SJSA1 (cell line): ENCODE measurements at places on chromosomes 7 and 10.

DNA sequence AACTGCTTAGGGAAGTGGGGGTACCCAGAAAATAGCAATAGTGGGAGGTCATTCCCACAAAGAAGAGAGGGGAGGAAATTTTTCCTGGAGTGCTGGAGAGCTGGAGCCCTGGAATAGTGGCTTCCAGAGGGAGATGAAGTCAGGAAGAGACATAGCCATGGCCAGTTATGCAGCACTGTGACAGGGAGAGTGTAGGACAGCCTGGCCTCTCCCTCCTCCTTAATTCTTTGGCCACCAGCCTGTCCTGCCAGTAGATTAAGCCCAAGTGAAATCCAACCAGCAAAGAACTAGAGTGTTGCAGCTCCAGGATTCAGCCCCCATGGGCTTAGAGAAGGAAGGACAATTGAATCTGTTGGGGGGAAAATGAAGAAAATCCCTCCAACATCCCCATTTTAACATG, 130.5 kb downstream of the HDAC9 start:
- no peak for DNase-seq

DNA sequence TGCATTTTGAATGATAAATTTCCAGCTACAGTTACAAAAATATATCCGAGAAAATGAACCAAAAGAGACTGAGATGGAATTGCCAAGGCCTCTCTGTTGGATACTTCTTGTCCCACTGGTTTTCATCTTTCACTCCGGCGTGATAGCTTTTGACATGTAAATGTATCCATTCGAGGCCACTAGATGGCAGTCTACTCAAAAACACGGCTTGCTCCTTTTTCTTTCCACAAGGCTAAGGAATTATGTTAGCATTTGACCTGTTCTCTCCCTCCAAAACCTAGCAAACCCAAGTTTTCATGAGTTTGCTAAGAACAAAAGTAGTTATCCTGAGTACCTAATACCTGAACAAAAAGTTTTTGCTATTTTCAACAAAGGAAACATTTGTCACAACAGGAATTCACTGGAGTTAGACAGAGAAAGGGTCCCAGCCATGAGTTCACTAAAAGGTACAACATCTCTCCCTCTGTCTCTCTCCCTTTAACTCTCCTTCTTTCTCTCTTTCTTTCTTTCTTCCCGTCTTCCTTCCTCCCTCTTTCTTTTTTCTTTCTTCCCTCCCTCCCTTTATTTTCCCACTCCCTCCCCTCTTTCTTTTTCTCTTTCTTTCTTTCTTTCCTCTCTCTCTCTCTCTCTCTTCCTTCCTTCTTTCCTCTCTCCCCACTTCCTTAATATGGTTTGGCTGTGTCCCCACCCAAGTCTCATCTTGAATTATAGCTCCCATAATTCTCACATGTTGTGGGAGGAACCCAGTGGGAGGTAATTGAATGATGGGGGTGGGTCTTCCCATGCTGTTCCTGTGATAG, 207.9 kb upstream of the MYO3A start:
- peak; percentile 67 for DNase-seq

DNA sequence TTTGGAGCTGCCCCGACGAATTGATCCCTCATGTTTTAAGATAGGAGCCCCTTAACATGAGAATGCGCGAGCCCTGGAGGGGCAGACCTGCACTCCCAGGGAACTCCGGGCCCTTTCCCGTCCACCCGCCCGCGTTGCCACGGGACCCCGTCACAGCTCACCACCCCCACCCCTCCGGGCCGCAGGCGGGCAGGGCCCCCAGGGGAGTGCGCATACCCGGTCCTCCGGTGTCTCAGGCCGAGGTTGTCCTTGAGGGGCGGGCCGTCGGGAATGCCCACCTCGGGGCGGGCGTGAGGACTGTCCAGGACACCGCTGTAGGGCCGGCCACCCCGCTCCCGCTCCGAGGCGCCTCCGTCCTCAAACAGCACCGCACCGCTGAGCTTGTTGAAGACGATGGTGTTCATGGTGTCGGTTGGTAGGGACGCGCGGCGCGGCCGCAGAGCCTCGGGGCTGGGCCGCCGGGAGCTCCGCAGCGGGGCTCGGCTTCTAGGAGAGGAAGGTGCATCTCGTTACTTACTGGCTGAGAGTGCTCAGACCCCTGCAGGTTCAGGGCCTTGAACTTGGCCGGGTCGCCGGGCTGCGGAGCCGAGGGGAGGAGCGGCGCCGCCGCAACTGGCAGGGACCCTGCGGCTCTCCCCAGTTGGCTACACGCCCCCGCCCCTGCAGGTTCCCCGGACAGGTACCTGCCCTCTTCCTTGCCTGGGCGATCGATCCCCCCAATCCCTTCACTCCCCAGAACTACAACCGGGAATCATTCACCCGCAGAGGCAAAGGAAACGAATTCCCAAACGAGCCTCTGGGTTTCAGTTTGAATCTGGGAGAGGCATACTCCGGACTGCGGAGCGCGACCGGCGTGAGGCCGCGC, 2.4 kb downstream of the MKX start:
- DNase-seq = peak; percentile 44

DNA sequence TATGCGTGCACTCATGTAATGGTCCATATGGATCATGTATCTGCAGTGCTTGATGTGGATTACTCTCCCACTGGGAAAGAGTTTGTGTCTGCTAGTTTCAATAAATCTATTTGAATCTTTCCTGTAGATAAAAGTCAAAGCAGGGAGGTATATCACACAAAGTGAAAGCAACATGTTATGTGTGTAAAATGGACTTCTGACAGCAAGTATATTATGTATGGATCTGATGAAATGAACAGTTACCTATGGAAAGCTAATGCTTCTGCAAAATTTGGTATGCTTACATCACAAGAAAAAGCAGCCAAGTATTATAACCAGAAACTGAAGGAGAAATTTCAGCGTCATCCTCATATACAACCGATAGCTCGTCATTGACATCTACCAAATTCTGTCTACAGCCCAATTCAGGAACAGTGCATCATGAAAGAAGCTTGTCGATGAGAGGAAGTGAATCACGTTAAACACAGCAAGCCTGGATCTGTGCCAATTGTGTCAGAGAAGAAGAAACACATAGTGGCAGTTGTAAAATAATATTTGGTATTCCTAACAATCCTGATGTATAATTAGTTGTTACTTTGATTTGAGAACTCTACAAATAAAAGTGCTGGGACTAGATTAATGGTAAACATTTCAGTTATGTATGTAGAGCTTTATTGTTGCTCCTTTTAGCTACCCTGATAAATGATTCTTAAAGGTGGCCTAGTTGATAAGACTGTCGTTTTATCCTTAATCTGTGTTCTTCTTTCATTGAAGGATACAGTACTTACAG, 14.2 kb upstream of the SYPL1 start:
- DNase-seq = peak; percentile 28

- no peak for DNase-seq
These were observed 61.4 kb upstream of the ABCB5 start for GRCh38 chr7:20554072-20554471.

DNA sequence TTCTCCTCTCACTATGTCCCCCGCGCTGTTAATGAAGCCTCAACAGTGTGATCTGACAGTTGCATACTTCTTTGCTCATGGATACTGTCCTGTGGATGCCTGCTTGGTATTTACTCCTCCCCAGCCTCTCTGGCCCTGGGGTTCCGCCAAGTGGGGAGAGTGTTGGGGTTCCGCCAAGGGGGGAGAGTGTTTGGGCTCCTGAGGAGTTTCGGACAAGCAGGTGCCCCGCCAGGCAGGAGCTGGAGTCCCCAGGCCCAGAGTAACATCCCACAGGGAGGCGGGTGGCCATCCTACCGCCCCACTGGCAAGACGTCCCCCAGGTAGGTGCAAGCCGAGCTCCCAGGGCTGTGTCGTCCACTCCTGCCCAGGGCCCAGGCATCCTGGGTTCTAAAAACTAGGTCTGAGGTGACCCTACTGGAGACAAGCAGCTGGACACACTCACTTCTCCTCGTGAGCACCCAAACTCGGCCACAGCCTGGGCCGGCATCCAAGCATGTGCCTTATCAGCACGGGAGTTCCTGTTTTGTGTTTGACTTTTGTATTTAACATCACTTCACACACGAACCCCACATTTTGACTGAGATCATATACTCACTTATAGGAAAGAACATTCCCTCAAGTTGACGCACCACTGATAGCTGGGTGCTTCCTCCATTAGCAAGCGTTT, 34.2 kb downstream of the CAMK2B start:
- peak; percentile 34 for DNase-seq
